NCI-H1436 treated with DMSO at 0.1 percent for 48 hours (cell line): ENCODE measurements at places on chromosomes 2 and 18.

- DNase-seq: no peak
These were observed 28.5 kb upstream of the MLPH start for GRCh38 chr2:237458519-237458918.

DNA sequence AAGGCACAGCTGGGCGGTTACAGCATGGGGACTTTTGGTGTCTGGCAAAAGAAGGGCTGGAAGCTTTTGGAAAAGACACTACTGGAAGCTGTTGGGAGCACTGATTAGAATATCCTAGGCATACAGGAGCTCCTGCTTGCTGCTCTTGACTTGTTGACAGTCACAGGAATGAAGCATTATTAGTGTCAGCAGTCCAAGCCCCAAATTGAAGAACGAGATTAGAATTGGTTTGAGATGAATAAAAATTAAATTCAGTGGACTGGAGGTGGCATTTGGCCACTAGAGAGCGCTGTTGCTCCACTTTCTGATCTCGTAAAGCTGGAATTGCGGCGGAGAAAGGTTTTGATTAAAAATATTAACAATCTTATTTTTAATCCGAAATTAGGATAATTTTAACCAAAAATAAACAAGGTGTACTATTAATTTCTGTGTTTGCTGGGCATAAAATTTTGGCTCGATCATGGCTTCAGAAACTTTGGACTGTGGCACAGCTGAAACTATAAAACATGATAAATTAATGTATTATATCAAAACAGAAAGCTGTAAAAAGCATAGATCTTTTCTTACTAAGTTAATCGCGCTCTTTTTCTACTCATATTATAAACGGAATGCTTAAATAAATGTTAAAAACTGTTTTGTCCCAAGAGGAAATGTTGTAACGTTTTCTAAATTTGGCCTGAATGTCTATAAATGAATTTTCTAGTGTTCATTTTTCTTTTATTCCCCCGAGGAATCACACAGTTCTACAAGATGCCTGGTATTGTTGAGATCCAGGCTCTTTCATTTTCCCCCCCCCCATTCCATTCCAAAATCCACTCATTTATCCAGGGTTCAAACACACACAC lies 2.4 kb upstream of the HOXD8 start:
- peak; percentile 25 for DNase-seq

DNA sequence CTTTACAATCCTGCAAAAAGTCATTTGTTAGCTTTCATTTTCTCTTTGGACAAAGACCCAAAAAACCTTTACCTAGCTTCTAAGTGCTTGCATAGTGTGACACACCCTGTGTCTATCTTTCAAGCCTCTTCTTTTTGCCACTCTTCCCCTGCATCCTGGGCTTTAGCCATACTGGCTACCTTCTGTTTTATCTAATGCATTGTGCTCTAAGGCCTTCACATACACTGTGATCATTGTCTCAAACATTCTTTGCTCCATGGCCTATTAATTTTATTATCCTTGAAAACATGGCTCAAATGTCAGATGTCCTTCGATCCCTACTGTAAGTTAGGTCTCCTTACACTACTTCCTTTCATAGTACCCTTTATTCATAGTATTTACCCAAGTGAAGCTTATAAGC lies 84.4 kb downstream of the PIK3C3 start:
- DNase-seq: no peak

DNA sequence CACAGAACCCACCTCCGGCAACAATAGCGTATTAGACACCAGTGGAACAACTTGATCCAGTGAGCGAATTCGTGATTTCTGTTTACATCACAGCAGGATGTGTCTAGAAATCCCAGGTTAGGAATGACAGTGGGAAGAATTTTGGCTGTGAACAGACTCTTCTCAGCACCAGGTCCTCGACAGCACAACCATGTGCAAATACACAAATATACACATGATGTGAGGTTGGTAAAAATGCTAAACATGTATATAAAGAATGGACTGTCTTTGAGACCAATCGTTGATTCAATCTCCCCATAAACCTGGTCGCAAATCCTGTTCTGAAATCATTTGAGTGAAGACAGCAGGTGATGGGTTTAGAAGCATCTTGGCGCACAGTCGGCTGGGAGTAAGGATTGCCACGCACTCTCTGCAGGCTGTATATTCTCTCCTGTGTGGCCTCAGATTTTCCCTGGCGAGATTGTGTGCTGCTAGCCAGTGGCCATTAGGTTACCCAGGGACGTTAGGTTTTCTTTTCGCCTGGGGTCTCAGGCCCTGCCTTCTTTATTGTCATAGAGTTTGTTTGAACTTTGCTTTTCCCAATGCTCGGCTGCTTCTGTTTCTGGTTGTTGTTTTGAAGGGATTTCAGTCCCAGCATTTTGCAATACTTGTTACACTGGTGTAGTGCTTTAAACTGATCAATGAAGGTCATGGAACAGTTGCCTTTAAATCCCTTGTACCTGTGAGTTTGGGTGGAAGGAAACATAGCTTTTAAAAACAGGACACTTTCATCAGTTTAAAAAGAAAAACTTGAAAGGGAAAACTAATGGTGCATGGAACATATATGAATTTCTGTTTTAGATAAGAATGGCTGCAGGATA lies 147.3 kb downstream of the ALPK2 start:
- no peak for DNase-seq

DNA sequence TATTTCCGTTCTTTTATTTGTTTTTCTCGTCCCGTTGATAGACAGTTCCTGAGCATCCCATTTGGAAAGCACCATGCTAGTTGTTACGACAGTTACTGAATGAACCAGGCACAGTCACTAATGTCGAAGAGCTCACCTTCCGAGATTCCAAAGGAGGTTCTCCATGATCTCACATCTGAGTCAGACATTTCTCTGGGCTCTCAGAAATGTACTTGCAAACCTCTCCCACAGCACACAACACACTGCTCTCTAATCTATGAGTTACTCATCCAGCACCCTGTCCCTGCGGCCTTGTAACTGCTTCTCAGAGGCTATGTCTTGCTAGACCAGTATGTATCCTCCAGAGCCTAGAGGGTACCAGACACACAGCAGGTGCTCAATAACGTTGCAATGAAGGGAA lies 174.7 kb downstream of the DNER start:
- DNase-seq: no peak

- DNase-seq: peak; percentile 12
These were observed 68.7 kb downstream of the MTHFD2 start for GRCh38 chr2:74267068-74267467.

DNA sequence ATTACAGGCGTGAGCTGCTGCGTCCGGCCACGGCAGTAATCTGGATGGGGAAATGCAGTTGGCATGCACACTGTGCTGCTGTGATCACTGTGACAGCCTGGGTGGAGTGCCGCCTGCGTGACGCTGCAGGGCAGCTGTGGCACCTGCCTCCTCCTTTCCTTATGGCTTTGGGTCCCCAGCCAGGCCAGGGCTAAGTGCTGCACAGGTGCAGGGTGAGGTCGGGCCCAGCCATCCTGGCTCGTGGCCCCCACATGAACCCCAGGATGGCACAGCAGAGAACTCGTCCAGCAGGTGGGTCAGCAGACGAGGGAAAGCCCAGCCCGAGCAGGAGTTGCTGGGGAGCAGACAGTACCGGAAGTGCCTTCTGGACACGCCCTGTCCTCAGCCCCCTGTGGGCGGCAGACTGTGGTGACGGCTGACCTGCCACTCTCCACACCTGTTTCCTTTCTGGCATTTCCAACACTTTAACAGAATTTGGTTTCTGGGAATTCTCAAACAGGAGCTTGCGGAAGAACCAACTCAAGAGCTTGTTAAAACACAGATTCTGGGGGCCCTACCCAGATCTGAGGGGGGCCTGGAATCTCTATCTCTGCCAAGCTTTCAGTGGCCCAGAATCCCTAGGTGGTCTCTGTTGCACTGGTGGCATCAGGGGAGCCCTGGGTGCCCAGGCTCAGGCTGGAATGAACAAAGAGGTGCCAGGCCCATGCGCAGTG lies 16.9 kb downstream of the HS1BP3 start:
- DNase-seq: no peak

- DNase-seq: no peak
These were observed 101.0 kb downstream of the VIT start for GRCh38 chr2:36797324-36798070.

GRCh38 chr2:12412898-12413305 lies 303.8 kb upstream of the TRIB2 start:
- DNase-seq: no peak

GRCh38 chr2:218263817-218264641 lies 3.2 kb downstream of the GPBAR1 start:
- DNase-seq: no peak

GRCh38 chr2:9639000-9639602 lies 8.3 kb upstream of the YWHAQ start:
- DNase-seq: no peak

DNA sequence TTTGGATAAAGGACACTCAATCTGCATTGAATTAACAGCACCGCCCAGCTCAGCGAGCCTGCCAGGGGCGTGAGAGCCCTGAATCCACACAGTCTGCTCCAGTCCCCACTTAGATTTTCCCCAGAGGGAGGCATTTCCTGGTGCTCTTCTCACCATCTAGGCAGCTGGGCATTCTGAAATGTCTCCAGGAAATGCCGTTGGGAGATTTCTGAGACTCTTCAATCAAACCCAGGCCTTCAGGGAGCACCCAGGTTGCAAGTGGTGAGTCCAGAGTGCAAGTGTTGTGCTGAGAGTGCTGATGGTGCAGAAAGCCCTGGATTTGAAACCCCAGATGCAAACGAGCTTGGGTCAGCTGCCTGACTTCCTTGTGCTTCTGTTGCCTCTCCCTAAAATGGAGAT lies 23.4 kb upstream of the TMEM37 start:
- DNase-seq: no peak

GRCh38 chr18:34075963-34076860 lies 148.5 kb downstream of the NOL4 start:
- DNase-seq: no peak

GRCh38 chr2:173223871-173224270 lies 130.8 kb upstream of the CDCA7 start:
- DNase-seq: no peak

DNA sequence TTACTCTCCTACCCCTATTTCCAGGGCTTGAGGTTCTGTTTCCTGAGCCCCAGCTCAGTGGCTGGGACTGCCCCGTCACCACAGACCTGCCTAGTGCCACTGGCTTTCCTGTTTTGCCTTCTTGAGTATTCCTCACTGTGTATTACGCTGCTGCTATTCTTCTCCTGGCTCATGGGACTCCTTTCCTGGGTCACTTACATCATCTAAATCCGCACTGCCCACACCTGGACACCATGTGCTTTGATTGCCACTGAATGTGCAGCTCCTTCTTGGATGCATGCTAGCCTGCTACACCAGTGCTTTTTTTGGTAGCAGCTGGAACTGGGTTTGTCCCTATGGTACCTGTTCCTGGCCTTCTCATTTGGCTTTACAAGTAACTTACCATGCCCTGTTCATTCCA lies 96.6 kb upstream of the PTPRM start:
- DNase-seq: no peak

DNA sequence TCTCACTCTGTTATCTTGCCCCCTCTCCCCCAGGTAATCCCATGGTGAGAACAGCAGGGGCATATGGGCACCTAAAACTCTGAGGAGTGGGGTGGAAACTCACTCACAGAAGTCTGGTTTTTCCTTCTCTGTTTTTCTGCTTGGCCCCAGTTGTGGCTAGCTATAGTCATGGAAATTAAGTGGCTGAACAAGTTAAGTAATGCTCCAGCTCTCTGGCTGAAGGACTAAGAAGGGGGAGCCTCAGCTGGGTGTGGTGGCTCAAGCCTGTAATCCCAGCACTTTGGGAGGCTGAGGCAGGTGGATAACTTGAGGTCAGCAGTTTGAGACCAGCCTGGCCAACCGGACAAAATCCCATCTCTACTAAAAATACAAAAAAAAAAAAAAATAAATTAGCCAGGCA lies 261.0 kb downstream of the TPGS2 start:
- no peak for DNase-seq

DNA sequence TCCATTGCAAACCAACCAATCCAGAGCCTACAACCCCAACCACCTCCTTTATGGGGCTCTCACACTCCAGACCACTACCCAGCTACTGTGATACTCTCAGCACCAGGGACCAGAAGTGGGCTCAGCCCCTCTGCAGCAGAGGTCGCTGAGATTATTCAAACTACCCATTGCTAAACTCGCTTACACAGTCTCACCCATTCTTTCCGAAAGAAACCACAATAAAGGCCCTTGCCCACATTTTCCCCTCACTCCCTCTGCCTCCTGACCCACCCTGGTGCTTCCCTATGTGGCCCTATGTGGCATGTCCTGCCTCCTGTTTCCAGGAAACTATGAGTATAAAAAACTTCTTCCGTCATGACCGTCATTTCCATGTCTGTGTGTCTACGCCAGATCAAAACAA lies 10.7 kb downstream of the TEX51 start:
- DNase-seq: no peak

DNA sequence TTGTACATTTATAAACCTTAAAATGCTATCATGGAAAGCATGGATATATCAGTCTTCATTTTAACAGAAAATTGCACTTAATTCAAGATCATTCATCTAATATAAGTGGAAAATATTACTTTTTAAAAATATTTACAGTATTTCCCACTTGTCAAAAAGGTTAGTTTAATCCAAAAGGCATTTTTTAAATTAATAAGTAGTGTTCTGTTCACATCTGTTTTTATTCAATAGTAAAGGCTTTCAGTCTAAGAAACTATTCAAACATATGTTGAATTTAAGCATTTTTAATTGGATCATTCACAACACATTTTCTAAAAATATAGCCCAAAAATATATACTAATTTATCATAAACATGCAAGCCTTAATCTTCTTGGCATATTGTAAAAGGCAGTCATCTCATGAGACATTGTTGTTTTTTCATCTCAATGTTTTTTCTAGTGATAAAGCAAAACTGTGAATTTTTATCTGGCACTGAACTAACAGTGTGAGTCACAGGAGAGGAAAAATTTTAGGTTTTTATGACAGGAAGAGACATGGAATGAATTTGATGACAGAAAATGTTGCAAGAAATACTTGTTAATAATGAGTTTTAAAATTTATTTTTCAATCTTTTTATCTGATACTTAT lies 1642.5 kb upstream of the TMEFF2 start:
- DNase-seq: no peak

DNA sequence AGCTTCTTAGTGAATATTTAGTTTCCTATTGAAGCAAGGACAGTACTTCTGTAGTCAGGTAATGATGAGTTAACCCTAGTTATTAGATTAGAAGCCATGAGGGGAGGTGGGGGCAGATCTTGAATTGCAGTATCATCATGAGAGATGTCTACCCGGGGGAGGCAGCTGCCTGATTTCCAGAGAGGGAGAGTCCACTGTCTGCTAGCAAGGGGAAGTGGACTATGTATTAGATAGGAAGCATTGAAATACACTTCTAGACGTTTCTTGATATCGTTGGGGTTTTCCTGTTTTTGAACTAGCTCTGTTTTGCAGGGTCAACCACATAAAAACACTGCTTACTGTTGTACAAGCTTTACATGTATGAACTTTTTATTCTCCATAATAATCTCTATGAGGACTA lies 38.8 kb downstream of the APLF start:
- no peak for DNase-seq

GRCh38 chr2:80519699-80520291 lies 215.2 kb upstream of the LRRTM1 start:
- DNase-seq: no peak

GRCh38 chr2:212135739-212136138 lies 402.9 kb downstream of the ERBB4 start:
- peak; percentile 13 for DNase-seq

GRCh38 chr2:220619525-220620220 lies 952.4 kb downstream of the EPHA4 start:
- no peak for DNase-seq
